ENCODE measurements at places on chromosomes 7 and 10.

DNA sequence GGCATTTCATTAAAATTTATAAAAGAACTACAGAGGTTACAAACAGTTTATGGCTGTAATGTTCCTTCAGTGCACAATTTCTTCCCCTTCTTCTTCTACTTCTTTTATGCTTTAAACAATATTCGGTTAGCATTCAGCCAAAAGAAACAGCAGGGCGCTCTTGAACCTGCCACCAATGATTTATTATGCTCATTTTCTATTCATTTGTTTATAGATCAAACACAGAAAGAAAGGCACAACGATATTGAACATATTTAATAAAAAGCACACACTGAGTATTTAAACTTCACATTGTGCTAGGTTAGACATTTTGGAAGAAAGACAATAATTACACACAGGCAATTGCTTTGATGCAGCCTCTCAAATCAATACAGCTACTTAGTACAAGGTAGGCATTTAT lies 1025.8 kb upstream of the LRRN3 start:
- no peak for DNase-seq

- DNase-seq: no peak
These were observed 4.0 kb upstream of the CFAP58 start for GRCh38 chr10:104349623-104350126.

- DNase-seq: no peak
These were observed 200.1 kb downstream of the SDHAF3 start for GRCh38 chr7:97317575-97317974.

DNA sequence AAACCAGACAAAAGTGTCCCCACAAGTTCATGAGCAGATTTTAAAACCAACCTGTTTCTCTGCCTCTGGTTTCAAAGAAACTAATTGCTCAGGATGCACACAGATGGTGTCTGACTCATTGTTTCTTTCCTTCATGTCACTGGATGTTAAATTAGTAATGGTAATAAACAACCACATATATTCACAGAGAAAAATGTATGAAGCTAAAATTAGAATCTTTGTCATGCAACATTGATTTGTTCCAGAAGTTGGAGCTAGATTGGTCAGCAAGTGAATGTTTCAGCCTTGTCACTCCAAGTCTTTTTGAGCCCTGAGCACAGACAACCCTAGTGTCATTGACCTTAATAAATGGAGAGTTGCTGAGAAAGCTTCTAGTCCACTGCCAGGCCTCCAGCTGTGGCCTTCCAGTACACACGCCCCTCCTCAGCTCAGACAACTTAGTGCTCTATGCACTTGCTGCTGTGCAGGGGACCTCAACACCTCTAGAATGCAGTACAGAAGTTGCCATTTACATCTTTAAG lies 175.9 kb downstream of the CCDC71L start:
- DNase-seq: no peak

DNA sequence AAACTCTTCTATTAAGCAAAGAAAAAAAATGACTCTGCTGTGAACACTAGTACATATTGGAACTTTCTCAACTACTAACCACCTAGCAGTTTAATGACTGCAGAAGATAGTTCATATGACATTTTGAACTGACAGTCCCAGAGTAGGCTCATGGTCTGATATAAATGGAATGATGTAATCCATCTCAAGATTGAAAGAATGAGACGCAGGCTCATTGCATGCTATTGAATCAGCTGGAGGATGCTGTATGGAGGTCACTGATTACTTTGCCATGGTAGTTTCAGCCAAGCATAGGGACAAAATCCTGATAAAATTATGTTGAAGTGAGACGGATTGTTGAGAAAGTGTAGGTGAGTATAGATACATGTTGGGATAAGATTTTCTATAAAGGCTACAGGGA lies 217.6 kb upstream of the SEMA3E start:
- no peak for DNase-seq

GRCh38 chr7:28487487-28487886 lies 75.2 kb downstream of the CREB5 start:
- no peak for DNase-seq

DNA sequence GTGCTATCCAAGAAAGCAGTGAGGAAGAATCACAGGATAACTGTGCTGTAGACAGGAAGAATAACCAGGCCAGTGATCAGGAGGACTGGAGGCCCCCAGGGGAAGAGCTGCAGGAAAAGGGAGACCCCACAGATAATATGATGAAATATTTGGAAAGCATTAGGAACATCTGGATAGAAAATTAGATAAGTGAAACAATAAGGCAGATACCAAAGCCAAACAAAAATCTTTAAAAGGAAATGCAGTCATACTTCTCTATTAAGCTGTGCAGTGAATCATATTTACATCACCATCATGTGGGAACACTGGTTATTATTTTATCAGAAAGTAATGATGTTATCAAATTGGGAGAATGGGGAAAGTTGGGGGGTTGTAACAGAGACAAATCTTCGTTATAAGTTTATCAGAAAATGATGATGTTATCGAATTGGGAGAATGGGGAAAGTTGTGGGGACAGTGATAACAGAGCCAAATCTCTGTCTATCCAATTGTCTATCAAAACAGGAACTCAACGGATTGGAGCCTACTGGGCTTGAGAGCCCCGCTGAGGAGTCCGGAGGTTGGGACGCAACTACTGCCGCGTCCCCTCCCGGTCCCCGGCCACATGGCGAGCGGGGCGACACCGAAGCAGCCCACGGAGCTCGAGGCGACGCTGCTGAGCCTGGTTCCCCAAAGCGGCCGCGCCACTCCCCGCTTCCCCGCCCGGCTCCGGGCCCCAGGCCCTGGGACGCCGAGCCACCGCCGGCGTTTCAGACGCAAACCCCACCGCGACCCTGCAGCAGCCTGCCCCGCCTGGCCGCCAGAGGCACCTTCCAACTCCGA lies 14.0 kb upstream of the RALA start:
- peak; percentile 39 for DNase-seq

DNA sequence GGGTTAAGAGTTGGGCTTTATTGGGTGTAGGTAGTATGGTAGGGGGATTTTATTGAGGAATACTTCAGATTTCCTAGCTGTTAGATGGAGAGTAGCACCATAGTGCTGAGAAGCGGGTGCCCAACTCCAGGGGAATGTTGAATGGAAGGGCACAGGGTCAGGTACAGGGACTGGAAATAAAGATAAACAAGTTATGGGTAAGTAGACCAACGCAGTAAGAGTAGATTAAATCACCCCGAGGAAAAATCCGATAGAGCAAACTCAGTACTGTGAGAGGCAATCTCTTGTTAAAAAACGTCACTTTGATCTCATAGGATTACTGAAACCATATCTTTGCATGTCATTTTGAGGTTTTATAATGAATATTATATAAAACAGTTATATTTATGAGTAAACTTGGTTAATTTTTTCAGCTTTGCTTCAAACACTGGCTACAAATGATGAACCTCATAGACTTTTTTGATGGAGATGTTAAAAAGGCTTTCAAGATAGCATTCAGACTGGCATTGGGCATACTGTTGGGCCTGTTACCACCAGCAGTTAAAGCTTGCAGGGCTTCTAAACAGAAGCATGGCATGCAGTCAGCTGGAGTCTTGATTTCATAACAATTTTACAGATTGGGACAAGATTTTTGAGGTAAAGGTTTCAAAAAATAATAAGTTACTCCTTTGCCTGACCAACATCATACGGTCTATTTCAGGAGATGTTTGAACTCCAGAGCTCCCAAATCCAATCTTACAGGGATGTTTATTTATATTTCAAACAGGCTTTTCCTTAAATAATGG lies 7.1 kb downstream of the AHR start:
- DNase-seq: no peak
